Right lung (tissue), 10 donors: ENCODE measurements at places on chromosomes 4 and X. TPM values are rescaled to one million over a fixed set of nuclear protein-coding genes. Genes with fewer than 3 reads are reported as not detected.

GRCh38 chrX:67587946-67588624 is 44.3 kb downstream of the AR start:
- no peak for DNase-seq

DNA sequence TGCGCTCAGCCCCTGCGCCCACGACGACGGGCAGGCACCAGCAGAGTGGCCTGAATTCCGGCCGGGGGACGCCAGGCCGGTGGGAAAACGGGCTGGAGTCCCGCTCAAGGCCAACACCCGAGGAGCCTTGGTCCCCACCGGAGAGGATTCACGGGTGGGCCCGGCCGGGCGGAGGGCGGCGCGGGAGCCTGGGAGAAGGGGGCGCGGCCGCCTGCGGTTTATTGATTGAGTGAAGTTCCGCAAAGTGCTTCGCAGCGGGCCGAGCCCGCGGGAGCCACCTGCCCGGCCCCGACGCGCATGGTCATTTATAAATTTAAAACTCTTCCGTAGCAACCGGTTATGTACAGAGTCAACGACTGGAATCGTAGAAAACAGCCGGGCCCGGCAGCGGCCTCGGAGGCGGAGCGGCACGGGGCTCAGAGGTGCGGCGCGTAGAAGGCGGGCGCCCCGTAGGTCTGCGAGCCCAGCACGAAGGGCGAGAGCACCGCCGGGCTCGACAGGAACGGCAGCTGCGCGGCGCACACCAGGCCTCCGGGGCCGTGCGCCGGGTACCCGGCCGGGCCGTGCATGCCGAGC is 3.6 kb downstream of the NKX1-1 start:
- DNase-seq, result no peak

DNA sequence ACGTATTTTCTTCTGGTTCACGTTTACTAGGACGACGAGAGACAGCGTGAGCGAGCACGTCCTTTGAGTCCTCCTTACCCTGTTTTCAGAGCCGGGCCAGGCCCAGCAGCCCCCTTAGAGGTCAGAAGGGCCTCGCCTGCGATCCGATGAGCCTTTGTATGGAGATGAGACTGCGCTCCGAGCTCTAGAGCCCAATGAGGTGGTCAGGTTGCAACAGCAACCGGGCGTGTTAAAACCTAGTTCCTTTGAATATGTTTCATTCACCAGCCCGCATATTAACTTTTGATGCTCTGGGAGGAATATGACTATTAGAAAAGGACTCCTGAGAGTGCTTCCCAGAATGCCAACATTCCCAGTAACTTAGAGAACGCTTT is 55.6 kb upstream of the TADA2B start:
- no peak for DNase-seq

GRCh38 chr4:173014113-173014558 is 154.5 kb upstream of the GALNT7 start:
- DNase-seq, result no peak

DCAF12L2 gene
- 0.37 TPM for polyA plus RNA-seq

DNA sequence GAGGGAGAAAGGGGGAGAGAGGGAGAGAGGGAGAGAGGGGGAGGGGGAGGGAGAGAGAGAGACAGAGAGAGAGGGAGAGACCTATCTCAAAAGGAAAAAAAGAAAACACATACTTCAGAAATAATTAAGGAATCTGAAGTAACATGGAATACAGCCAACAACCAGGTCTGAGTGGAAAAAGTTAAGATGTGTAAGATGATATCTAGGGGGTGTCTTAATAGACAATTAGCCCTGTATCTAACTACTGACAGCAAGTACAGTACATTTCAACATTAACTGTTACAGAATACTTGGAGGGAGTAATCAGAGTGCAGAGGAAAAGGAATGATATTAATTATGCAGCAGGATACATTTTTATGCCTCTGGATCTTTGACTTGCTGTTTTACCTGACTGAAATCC is 22.4 kb downstream of the NUP54 start:
- no peak for DNase-seq

DNA sequence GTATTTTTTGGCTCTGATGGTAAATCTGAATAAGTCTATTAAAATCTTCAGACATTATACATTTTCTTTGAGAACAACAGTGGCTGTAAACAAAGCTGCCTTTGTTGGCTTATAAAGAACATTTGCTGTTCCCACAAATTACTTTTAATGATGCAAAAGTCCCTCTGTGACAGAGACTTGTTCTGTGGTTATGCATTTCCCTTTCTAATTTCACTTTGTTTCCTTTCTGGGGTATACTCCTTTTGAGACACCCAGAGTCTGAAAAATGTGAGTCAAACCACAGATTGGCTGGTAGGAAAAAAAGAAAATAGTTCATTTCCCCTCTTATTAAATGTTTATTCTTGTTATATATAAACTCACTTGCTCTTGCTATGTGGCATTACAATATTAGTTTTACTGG is 402.4 kb downstream of the PACRGL start:
- no peak for DNase-seq

GRCh38 chr4:81667539-81667938 is 195.8 kb upstream of the RASGEF1B start:
- no peak for DNase-seq

PAGE4 gene
- polyA plus RNA-seq, result 0.34 TPM

AMOT gene
- 13.7 TPM for polyA plus RNA-seq

- DNase-seq, result no peak
Measured at GRCh38 chr4:118388606-118389005, 35.8 kb upstream of the PRSS12 start.

DNA sequence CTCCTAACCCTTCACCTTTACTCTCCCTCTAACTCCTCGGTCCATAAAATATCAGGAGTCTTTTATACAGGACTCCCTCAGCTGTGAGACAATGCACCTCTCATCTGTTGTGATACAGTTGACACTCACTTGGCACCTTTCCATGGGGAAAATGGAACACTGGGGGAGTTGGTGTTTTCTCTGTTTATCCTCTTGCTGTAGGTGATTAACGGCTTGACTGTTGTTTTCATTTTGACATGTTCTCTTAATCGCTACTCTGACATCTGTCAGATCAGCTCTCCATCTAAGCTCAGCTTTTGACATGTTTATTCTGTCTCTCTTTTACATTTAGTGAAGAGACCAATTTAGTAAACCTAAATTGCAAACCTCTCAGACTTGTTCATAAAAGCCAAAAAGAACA is 604.8 kb downstream of the TRAM1L1 start:
- DNase-seq, result no peak

- DNase-seq, result no peak
Measured at GRCh38 chr4:98639523-98639922, 18.9 kb downstream of the TSPAN5 start.

GRCh38 chrX:73446831-73447230 is at the start of gene CDX4:
Gene CDX4 (plus strand): TSS chrX:73447053. CDS start chrX:73447254, 201 bp downstream.
- no peak for DNase-seq

GRCh38 chr4:158051401-158052235 is 121.2 kb downstream of the GASK1B start:
- no peak for DNase-seq

CCDC149 gene
- polyA plus RNA-seq, result 20.9 TPM

DNA sequence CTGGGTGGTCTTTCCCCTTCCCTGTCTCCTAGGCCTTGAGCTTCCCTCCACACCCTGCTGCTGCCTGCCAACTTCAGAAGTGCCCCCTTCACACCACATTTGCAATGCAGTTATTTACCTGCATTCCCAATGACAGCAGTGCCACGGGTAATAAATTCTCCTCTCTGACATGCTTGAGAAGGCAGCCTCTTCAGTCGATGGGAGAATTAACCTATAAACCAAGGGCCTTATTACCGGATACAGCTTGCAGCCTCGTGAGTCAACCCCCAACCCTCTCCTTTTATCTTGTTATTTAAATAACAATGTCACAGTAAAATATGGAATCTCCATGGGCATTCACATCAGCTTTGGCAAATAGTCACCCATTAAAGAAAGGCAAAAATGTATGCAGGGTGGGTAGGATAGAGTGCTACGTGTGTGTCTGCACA is 34.7 kb upstream of the LGI2 start:
- no peak for DNase-seq

GATA1 gene
- polyA plus RNA-seq, result 1.5 TPM

PABPC1L2A gene
- polyA plus RNA-seq, result 0.07 TPM

DNA sequence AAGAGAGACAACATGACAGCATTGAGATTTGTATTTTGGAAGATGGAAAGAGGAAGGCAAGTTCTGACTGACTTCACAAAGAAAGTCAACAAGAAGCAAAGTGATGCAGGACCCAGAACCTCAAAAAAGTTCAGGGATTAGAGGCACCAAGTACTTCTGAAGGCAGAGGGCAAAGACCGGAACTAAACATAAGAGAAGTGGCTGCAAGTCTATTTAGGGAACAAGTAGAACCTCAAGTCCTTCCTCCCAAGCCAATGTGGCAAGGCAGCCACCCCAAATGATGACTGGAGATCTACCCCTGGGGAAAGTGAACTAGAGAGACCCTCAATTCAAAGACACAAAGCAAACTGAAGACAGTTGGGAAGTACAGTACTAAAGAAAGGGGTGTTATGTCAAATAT is 46.6 kb downstream of the SLC39A8 start:
- DNase-seq, result no peak

GRCh38 chrX:107747596-107748161 is 27.9 kb downstream of the TSC22D3 start:
- no peak for DNase-seq

DNA sequence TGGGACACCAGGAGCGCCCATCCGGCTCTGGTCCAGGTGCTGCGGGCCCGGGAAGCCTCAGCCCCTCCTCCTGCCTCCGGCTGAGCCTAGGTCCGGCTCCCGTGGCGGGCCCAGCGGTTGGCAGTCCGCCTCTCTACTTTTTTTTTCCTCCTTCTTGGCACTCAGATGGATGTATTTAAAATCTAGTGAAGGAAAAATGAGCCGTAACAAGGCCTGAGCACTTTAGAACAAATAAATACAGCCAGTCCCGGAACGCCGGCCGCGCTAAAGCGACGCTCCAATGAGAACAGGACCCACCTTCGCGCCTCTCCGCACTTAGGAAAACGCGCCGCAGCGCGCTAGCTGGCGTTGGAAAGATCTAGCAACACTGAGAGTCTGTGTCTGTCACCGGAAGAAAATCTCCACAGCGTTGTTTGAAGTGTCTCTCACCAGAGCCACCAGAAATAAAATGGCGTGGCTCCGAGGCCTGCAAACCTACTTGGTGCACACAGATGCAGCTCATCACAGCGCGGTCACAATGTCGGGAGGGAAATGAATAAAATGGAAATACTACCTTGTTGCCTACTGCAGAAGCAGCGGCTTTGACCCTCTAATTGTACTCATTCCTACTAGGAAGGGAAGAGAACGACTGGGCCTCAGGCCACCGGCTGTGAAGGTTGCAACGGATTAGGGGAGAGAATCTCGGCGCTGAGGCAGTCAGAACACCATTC is 4.7 kb downstream of the NEUROG2 start:
- no peak for DNase-seq

DNA sequence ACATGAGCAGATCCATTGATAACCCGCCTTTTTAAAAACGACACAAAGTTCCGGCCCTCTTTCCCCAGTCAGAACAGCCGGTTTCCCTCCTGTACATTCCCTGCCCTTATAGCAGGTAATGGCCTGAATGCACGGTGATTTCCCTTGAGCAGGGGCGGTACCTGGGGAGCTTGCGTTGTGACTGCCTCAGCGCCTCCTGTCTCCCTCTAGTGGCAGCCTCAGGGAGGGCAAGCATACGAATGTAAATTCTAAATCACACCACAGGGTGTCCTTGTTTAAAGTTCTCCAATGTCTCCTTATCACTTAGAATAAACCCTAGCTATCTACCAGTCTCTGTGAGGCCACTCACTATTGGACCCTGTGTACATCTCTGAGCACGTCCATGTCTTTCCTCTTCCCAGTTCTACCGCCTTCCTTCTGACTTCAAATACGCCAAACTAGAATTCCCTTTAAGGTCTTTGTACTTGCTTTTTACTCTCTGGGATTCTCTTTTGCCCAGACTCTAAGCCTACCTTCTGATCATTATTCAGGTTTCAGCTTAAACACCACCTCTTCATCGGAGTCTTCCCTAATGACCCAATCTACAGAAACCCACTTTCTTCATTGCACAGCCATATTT is 18.4 kb upstream of the LDB2 start:
- DNase-seq, result no peak

- no peak for DNase-seq
Measured at GRCh38 chrX:83658731-83659130, 150.6 kb downstream of the POU3F4 start.

MAGED4 gene
- polyA plus RNA-seq, result 28.7 TPM

GRCh38 chrX:95290455-95290854 is 1394.2 kb upstream of the DIAPH2 start:
- DNase-seq, result no peak

CT55 gene
- not detected for polyA plus RNA-seq

- DNase-seq, result no peak
Measured at GRCh38 chrX:20664774-20665173, 398.1 kb upstream of the RPS6KA3 start.

- DNase-seq, result no peak
Measured at GRCh38 chr4:171812333-171812664, 905 bp upstream of the GALNTL6 start.

RHOH gene
- polyA plus RNA-seq, result 1.2 TPM

- no peak for DNase-seq
Measured at GRCh38 chr4:106603471-106603870, 234.9 kb upstream of the GIMD1 start.

GRCh38 chrX:15511563-15511962 is 11.0 kb downstream of the BMX start:
- DNase-seq, result no peak

GRCh38 chrX:53256446-53257041 is 24.8 kb downstream of the IQSEC2 start:
- DNase-seq, result no peak

GAB3 gene
- polyA plus RNA-seq, result 8.4 TPM

SSX4 gene
- polyA plus RNA-seq, result not detected

DNA sequence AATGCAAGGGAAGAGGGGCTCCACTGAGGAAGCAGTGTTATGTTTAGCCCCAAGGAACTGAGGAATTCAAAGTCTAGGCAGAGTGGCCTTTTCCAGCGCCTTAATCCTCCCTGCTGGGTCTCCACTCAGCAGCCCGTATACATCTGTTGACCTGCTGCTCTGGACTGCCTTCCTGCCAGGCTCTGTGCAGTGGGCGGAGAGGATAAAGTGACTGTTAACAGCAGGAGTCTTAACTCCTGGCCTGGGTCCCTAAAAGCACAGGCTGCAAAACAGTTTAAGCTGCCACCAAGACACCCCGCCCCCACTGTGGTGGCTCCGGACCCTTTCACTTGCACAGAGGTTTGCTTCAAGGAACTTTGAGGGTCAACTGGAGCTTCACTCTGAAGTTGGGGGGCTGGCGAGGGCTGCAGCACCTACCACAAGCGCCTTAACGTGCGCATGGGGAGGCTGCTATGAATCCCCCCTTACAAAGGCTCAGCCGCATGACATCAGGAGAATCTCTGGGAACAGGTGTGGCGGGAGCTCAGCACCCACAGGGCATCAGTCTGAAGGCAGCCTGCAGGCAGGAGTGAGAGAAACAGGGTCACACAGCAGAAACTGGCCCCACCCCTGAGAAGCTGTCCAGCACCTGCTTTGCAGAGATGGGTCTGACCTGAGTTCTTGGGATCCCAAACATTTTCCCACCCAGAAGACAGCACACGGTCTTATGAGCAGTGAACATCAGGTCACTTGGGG is 358.2 kb upstream of the GATB start:
- DNase-seq, result no peak

GRCh38 chr4:6333301-6334202 is 63.9 kb downstream of the WFS1 start:
- DNase-seq, result no peak

PNMA6A gene
- 3.2 TPM for polyA plus RNA-seq

- no peak for DNase-seq
Measured at GRCh38 chr4:62006108-62006507, 806.0 kb downstream of the ADGRL3 start.

TMEM271 gene
- polyA plus RNA-seq, result not detected

ETNPPL gene
- not detected for polyA plus RNA-seq

GPR119 gene
- not detected for polyA plus RNA-seq

ADGRG4 gene
- not detected for polyA plus RNA-seq
